Spinal cord (tissue), 10 donors: ENCODE measurements at places on chromosomes 1 and 21. TPM values are rescaled to one million over a fixed set of nuclear protein-coding genes. Genes with fewer than 3 reads are reported as not detected.

GRCh38 chr1:57550092-57550491, 126.2 kb upstream of the DAB1 start:
- H3K4me1 ChIP-seq: no peaks in the 10 kb centered on the region
- no peaks in the 10 kb centered on the region for H3K36me3 ChIP-seq
- H3K27me3 ChIP-seq: no peaks in the 10 kb centered on the region
- no peak overlapping the region for H3K4me3 ChIP-seq

- no peak overlapping the region for H3K27ac ChIP-seq
- no peak overlapping the region for H3K4me3 ChIP-seq
- H3K36me3 ChIP-seq: no peaks in the 10 kb centered on the region
- no peaks in the 10 kb centered on the region for H3K27me3 ChIP-seq
- DNase-seq: no peak
These were observed 365.8 kb downstream of the RGS7 start for GRCh38 chr1:240991230-240991629.

DNA sequence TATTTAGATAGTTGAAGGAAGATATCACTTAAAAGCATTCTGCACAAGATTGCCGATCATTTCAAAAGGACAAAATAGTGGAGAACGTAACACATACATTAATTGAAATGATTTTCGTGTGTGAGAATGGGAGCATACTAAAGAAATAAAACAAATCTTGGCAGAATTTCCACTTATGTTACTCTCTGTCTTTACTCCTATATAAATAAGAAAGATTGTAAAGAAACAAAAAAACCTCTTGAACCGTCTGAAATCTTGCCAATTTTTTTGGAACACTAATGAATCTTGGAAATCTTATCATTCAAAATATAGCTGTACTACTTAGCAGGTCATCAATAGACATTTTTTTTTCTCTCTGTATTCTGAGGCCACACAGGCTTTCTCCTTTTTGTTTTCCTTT, 528.8 kb upstream of the NCAM2 start:
- no peak overlapping the region for H3K4me3 ChIP-seq
- H3K36me3 ChIP-seq: no peaks in the 10 kb centered on the region
- no peaks in the 10 kb centered on the region for H3K27me3 ChIP-seq
- H3K4me1 ChIP-seq: no peaks in the 10 kb centered on the region

GRCh38 chr1:59033761-59034160, 249.9 kb upstream of the JUN start:
- H3K4me3 ChIP-seq: no peak overlapping the region
- DNase-seq: no peak
- H3K27me3 ChIP-seq: no peaks in the 10 kb centered on the region
- no peaks in the 10 kb centered on the region for H3K4me1 ChIP-seq

DNA sequence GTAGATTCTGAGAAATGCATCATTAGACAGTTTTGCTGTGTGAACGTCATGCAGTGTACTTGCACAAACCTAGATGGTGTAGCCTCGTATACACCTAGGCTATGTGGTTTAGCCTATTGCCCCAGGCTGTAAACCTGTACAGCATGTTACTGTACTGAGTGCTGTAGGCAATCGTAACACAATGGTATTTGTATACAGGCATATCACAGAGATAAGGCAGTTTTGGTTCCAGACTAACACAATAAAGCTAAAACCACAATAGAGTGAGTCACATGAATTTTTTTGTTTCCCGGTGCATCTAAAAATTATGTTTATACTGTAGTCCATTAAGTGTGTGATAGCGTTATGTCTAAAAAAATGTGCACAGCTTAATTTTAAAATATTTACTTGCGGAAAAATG, 6.9 kb downstream of the IL10RB start:
- no peak overlapping the region for H3K27ac ChIP-seq
- H3K4me1 ChIP-seq: peaks cover 2% of the 10 kb centered on the region
- no peak for DNase-seq
- no peaks in the 10 kb centered on the region for H3K27me3 ChIP-seq

DNA sequence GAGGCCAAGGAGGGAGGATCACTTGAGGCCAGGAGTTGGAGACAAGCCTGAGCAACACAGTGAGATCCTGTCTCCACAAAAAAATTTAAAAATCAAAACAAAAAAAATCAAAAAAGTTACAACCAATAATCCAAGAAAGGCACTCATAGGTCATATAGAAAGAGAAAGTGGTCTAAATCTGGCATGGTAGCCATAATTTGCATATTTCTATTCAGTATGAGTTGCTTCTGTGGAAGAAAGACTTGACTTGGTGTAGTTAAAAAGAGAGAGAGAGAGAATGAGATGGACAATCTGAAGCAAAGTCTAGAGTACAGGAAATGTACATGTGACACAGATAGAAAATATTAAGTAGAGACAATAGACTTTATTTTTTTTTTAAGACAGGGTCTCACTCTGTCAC, 22.5 kb downstream of the JMJD4 start:
- H3K4me3 ChIP-seq: no peak overlapping the region
- H3K27ac ChIP-seq: no peak overlapping the region
- H3K27me3 ChIP-seq: no peaks in the 10 kb centered on the region

WNT4 gene
- 35.0 TPM for total RNA-seq

KCND3 gene
- 20.4 TPM for total RNA-seq
